ENCODE measurements at places on chromosomes 2 and 18.

DNA sequence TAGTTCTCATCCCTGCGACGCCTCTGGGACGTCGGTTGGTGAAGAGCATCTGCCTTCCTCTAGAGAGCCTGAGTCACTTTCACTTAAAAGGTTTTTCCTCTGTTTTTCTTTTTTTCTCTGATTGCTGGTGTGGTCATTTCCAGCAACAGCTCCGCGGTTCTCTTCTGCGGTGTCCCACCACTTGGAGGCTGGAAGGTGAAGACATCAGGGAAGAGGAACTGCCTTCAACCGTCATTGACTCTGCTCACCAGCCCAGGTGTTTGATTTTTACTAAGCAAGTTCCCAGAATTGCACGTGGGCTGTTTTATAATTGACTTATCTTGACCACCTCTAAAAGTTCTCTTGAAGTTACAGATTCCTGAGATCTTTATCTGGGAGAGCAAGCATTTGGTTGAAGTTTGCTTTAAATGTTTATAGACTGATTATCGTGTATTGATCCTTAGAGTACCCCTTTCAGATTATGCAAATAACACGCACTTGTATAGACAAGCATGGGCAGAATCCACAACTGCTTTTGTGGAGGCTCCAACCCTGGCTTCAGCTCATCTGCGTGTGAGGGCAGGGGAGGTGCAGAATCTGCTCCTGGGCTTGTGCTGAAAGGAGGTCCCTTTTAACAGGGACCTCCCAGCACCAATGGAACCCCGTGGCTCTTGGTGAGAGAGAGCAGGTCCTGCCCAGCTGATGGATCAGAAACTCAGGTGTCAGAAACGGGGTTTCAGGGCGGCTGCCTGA lies 3.5 kb downstream of the CTDP1 start:
- DNase-seq: no peak

DNA sequence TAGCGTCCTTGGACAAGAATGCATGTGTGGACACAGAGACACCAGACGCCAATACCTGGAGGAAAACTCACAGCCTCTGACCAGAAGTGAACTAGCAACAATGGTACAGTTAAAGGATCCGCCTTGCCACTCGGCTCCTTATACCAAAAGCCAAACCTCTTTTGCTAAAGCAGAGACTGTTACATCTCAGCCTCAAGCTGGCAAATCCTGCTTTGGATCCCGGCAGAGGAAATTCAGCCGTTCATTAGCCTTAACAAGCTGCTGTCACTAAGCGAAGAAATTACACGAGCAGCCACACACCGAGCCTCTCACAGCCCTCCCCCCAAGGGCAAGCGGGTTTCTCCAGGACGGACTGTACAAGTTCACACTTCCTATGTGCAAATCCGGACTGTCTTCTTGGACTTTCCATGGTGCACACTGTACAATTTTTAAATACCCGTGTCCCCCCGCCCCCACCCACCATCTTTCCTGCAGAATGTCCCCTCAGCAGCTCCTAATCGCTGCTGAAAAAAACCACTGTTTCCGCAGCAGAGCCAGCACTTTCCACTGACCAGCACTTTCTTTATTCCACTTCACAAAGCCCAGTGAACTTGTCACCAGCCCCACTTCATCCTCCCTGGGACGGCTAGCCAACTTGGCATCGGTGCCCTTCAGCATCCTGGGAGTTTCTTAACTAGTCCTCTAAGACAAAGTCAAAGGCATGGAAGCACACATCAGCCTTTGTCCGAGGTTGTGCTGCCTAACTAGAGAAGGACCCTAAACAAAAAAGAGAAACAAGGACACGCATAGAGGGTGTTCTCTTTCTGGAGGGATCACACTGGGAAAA lies 1.5 kb downstream of the KLF7 start:
- no peak for DNase-seq

DNA sequence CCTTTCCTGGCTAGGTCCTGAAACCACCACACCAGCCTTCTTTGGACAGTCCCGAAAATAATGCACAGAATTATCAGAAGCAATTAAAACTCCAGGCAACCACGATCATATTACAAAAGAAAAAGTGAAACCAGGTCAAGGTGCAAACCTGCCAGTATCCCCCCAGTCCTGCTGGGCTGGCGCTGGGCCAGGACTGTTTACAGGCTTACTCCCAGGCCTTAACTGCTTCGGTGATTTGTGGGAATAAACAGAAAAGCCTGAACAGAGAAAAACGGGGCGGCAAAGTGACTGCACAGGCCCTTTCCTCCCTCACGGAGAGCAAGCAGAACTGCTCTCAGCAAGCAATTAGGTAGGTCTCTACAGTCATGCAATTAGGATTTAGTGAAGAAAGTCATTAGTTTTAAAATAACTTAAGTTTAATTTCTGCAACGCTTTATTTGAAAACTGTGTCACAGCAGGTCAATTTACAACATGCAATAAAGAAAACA lies 1.3 kb downstream of the HDAC4 start:
- DNase-seq: no peak

GRCh38 chr18:57631697-57632096 lies 10.1 kb upstream of the NARS1 start:
- no peak for DNase-seq

- DNase-seq: no peak
These were observed 51.4 kb downstream of the TRIB2 start for GRCh38 chr2:12767996-12768624.

GRCh38 chr2:133452146-133452545 lies 116.1 kb downstream of the NCKAP5 start:
- DNase-seq: no peak

GRCh38 chr2:179348906-179349305 lies 84.3 kb upstream of the SESTD1 start:
- DNase-seq: no peak

DNA sequence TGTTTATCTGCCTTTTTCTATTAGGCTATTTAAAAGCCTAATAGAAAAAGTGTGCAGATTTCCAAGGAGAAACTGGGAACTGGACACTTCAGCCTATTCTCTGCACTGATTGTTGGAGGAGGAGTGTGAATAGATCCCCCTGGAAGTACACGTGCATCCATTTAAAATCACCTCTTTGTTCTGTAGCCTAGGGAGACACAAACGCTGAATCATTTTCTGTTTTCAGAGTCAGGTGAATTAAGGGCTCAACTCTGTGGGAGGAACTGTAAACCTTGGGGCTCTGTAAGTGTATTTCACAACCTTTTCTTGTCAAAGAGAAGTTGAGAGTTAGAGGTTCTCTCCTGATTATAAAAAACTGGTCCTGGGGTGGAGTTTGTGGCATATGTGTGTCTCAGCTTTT lies 159.7 kb downstream of the SPAG16 start:
- DNase-seq: no peak

GRCh38 chr18:26536664-26537063 lies 11.7 kb downstream of the KCTD1 start:
- DNase-seq: no peak

DNA sequence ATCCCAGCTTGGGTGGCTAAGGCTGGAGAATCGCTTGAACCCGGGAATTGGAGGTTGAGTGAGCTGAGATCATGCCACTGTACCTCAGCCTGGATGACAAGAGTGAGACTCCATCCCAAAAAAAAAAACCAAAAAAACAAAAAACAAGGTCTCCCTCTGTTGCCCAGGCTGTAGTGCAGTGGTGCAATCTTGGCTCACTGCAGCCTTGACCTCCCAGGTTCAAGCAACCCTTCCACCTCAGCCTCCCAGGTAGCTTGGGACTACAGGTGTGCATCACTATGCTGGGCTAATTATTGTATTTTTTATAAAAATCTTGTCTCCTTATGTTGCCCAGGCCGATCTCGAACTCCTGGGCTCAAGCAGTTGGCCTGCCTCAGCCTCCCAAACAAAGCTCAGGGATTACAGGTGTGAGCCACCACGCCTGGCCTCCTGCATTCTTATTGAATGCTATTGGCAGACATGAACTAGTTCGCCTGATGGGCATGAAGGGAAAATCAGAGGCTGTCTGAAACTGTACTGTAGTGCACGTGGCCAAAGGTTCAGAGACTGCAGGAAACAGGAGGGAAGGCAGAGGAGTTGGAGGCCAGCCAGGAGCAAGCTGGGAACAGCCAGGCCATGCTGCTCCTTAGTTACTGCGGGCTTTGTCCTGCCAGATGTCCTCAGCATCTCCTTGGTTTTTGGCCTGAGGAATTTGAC lies 16.0 kb upstream of the ASXL2 start:
- no peak for DNase-seq

DNA sequence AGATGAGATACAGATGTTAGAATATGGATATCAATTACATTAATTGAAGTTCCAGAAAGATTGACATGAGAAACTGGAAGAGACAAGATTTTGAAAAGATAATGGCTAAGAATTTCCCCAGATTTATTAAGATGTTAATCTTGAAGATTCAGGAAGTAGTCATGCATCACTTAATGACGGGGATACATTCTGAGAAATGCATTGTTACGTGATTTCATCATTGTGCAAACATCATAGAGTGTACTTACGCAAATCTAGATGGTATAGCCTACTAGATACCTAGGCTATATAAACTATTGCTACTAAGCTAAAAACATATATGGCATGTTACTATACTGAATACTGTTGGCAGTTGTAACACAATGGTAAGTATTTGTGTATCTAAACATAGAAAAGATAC lies 6.8 kb upstream of the CHMP3 start:
- DNase-seq: no peak

DNA sequence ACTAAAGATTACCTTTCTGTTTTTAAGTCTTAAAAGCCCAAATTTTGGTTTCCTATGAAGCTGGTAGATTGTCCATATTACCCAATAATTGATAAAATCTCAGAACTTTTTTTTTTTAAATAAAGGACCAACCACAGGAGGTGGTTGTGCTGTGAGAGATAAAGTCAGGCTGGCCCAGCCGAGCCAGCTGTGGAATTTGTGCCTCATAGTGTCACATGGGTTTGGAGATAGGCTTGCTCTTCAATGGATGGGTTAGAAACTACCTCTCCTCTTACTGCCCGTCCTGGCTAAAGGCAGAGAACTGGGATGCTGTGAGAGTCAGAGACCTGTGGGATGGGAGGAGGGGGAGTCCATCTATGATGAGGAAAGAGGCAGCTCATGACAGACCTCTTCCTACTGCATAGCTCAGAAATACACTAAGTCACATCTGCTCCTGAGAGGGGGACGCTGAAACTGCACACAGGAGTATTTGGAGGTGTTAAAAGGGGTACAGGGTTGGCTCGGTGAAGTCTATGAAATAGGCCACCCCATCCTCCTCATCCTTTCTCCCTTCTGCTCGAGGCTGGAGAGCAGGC lies 99.7 kb upstream of the MGAT4A start:
- no peak for DNase-seq

DNA sequence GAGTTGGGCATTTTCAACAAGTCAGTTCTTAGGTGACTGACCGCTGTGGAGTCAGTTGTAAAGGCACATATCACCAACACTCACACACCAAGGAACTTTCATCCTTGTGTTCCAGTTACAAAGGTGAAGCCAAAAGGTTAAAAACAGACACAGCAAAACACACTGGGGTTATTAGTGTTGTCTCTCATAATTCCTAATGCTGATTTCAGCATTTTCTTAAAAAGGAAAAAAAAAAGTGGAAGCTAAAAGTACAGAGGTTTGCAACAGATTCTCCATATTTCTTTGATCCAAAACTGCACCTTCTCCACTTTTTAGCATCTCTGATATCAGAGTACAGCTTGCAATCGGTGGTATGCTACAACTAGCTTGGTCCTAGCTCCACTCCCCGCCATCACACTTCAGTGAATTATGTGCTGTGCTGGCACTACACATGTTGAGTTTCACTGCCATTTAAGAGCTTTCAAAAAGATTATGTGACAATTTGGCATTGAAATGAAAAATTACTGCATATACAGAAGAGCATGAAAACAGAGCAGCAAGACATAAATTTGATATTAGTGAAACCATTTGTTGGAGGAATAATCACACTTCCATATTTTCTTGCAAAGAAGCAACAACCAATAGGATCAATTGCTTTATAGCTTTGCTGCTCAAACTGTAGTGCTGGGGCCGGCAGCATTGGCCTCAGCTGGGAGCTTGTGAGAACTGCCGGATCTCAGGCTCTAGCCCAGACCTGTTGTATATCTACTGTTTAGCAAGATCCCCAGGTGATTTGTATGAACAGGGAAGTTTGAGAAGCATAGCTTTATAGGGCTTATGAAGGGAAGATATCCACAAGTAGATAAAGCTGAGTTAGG lies 62.3 kb upstream of the DAPL1 start:
- no peak for DNase-seq

- no peak for DNase-seq
These were observed 118.8 kb upstream of the LHCGR start for GRCh38 chr2:48874282-48874681.

DNA sequence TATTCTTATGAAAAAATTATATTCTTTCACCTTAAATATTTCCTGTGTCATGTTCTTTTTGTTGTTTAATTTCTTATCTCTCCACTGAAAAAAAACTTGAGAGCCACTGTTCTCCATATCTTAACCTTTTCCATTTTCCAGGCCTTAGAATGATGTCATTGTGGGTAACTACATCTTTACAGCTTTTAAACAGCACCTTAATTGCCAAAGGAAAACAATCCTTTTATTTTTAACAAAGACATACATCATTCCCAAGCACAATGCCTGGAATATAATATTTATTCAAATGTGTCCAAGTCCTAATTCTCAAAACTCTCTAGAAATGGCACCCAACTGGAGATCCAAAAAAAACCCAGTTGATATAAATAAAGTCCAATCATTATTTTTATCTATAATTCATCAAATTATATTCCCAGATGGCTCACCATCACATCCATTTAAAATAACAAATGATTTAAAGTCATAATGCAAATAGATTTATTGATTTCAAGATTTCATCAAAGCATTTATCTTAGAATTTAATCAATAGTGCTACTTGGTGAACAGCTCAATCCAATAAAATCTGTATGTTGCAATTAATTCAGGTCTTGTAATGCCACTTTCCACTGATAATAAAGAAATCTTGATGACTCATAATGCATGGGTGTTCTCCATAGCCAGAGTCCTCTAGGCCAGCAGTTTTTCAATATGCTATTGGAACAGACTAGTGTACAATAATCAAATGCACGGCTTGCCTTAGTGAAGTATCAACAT lies 107.1 kb upstream of the MAPRE2 start:
- DNase-seq: no peak

DNA sequence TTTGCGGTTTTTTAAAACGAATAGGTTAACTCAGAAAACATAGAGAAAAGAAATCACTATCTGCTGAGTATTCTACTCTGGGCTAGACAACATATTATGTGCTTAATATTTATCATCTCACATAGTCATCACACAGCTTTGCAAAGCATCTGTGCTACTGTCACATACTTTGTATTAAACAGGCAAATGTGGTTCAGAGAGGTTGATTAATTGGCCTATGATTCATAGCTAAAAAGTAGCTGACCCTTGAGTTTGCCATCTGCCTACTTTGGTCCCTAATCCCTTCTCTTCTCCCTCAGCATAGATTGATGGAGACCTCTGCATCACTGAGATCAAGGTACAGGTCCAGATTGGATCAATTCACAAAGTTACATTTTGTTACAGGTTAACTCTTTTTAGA lies 21.4 kb downstream of the ANKRD30B start:
- no peak for DNase-seq

GRCh38 chr2:135743860-135744259 lies 2.2 kb downstream of the UBXN4 start:
- DNase-seq: no peak

- DNase-seq: no peak
These were observed 70.9 kb upstream of the RAPGEF4 start for GRCh38 chr2:172664766-172665165.

Data from GM12864 (cell line).